CD4-positive, alpha-beta T cell treated with Interleukin-12 subunit alpha and Interleukin-12 subunit beta, for 1 hour (primary cell): ENCODE measurements at places on chromosomes 12 and 14.
A peak's percentile ranks its signal among the peaks of the same experiment; 100 is the strongest.

- DNase-seq: no peak
Observed at GRCh38 chr12:26156201-26156871, 31.5 kb upstream of the BHLHE41 start.

DNA sequence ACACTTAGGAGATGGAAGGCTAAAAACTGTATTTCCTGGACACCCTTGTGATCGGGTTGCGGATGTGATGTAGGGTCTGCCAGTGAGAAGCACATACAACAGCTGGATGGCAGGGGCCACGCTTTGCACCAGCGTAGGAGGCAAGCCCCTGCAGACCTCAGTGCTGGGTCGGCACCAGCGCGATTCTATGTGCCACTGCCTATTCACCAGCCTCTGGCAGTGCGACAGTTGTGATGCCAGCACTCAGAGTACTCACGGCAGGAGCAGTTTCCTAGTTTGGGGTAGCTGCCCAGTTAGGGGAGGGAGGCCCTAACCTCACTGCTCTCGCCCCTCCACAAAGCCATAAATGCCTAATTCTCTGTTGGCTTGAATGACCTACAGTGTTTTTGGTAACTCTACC, 31.6 kb downstream of the SPTLC2 start:
- DNase-seq: no peak

DNA sequence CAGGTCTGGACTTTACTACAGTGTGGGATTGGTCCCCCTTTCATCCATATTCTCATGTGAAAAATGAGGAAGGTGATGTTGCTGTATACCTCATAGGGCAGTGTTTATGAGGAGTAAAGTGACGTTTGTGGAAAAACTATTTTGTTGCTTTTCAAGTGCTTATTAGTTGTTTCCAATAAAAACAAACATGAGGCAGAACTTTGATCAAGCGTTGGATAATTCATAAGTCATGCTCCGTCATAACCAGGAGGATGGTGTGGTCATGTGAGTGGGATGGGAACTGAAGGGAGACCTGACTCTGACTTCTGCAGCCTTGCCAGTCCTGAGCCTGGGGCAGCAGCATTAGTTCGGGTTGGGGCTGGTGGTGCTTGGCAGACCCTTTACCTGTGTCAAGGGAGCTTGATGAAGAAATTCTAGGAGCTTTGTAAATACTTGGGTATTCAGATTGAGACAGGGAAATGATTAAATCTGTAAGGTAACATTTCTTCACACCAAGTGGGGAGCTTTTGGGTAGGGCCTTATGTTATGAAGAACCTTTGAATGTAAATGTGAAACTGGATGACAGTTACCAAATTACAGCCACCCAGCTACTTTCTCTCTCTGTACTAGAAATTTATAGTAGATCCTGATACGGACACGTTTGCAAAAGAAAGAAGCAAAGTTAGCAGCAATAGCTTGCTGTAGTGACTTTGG, 462.4 kb upstream of the RGS6 start:
- DNase-seq: no peak

DNA sequence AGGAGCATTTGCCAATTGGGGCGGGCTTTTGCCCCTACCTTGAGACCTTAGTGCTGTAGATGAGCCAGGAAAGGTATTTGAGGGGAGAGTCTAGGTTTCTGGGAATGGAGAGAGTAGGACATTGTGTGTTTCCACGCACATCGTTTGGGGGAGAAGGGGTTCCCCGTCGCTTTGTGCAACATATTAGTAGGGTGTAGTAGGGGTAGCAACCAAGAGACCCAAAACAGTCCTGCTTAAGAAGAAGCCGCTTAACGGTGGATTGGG, 694 bp upstream of the PTGES3 start:
- no peak for DNase-seq

DNA sequence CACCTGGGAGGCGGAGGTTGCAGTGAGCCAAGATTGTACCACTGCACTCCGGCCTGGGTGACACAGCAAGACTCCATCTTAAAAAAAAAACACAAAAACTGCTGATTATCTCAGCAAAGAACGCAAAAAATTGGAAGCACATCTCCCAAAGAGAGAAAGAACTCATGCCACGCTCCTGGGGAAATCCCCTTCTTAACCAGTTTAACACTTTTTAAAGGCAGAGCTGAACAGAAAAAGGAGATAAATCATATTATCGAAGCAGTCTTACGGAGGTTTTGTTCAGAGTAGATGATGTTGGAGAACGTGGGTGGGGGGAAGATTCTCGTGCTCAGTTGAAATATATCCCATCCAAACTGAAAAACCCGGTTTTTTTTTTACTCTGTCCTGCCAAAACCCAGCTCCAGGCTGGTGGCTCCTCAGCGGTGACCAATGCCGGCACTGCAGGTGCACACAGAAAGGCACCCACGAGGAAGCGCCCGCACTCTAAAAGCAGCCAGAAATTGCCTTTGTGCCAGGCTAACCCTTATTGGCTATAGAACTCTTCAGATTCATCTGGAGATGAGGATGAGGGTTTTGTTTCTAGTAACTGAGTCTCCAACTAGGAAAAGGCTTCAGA, 100.2 kb upstream of the PARP11 start:
- peak; percentile 17 for DNase-seq

GRCh38 chr12:94875525-94875924, 128.0 kb downstream of the NDUFA12 start:
- no peak for DNase-seq
